Stimulated activated CD8-positive, alpha-beta memory T cell treated with anti-CD3 and anti-CD28 coated beads, Interleukin-12 subunit alpha, Interleukin-12 subunit beta, amount 100 ng/mL, for 4 hours (primary cell): ENCODE measurements at places on chromosomes 4 and X.

DNA sequence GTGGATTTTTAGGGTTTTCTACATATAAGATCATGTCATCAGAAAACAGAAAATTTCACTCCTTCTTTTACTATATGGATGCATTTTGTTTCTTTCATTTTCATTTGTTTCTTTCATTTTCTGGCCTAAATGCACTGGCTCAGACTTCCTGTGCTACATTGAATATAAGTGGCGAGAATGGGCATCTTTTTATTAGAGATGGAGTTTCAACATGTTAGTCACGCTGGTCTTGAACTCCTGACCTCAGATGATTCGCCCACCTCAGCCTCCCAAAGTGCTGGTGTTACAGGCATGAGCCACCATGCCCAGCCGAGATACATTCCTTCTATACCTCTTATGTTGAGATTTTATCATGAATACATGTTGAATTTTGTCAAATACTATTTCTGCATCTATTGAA, 61.8 kb downstream of the BRWD3 start:
- DNase-seq: no peak

- DNase-seq: no peak
Observed at GRCh38 chr4:26323821-26324220, 3.0 kb downstream of the RBPJ start.

- DNase-seq: no peak
Observed at GRCh38 chr4:155496294-155496626, 119.5 kb upstream of the MAP9 start.

- no peak for DNase-seq
Observed at GRCh38 chr4:54696649-54697048, 38.9 kb downstream of the KIT start.

DNA sequence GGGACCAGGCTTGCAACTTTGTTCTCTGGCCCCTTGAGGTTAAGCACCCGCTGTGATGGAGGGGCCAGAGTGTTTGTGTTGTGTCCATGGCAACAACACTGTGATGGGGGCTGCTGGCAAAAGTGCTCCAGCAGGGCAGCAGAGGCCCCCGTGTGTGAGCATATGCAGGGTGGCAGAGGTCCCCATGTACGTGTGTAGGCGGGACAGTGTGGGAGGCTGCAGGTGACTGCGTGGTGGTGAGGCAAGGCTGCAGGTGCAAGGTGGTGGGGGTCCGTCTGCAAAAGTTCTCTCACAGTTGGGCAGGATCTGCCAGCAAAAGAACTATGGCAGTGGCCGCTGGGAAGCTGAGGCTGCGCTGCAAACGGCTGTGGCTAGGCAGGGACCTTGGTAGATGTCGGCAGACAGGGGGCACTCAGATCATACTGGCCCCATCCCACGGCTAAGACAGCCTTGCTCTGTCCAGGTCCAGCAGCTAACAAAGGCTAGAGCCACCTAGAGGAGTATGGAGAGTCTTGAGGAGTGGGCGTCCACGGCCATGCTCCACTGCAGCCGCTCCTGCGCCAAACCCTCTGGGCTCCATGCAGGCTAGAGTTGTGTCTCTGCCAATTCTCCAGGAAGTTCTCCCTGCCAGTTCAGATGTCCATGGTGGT, 46.8 kb upstream of the PASD1 start:
- no peak for DNase-seq

GRCh38 chr4:13325744-13326143, 158.4 kb downstream of the RAB28 start:
- no peak for DNase-seq

DNA sequence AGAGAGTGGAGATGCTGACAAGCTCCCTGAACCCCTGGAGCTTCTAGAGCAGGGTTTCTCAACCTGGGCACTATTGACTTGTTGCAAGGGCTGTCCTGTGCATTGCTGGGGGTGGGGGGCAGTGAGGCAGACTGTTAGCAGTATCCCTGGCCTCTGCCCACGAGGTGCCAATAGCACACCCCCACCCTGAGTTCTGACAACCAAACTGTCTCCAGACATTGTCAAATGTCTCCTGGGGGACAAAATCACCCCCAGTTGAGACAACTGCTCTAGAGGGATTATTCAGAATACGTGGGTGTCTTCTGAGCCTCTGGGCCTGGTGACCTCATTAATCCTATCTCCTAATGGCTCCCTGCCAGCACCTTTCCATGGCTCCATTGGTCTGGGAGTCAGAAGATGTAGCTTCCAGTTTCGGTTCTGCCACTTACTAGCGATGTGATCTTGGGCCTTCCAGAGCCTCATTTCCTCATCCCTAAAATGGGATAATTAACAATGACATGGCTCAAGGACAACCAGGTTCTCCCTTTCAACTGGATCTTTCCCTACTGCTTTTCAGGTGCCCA, 17.6 kb upstream of the PJA1 start:
- DNase-seq: no peak

DNA sequence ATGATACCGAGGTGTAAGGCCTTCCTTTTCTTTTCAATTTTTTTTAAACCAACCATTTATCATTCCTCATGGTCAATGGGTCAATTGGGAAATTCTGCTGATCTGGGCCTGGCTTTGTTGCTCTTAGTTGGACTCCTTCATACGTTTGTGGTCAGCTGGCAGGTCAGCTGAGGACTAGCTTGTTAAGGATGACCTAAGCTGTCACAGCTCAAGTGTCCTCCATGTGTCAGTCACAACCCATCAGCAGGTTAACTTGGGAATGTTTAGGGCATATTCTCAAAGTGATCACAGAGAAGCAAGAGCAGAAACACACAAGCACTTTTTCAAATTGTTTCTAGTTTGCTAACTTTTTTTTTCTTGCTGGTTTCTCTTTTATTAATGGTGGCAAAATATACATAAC, 117.4 kb upstream of the MAB21L2 start:
- no peak for DNase-seq

DNA sequence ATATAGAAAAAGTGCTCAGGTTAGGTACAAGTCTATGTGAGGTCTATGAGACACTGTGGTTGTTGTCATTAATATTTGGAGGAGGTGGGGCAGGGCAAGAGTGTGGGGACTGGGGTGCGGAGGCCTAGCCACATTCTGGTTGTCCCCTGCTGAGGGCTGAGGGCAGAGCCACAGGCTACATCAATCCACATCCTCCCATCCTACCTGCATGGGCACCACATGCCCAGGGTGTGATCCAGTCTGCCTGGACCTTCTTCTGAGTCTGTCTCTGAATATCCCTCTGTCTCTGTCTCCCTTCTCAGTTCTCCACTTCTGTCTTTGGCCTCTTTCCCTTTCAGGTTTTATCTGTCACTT, 1.2 kb upstream of the GATA1 start:
- no peak for DNase-seq

DNA sequence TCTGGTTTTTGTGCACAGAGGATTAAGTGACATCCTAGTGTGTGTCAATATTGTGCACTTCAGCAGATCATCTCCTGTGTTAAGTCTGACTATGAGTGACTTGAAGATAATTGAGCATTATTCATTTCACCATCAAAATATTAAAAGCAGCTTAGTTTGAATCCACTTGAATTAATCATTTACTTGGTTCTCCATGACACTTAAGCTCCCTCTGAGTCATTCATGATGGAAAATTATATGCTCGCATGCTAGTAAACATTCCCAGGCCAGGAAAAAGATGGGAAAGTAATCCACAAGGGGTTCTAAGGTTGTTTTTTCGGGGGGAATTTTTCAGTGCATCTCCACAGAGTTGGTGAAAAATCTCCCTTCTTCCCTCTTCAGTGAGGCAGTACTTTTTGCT, 97.2 kb upstream of the EOLA2 start:
- DNase-seq: no peak

GRCh38 chr4:160546201-160546600, 1443.3 kb downstream of the RAPGEF2 start:
- no peak for DNase-seq

GRCh38 chrX:23327104-23327503, 7.5 kb upstream of the PTCHD1 start:
- no peak for DNase-seq

GRCh38 chr4:82594456-82594855, 32.7 kb upstream of the TMEM150C start:
- DNase-seq: no peak

DNA sequence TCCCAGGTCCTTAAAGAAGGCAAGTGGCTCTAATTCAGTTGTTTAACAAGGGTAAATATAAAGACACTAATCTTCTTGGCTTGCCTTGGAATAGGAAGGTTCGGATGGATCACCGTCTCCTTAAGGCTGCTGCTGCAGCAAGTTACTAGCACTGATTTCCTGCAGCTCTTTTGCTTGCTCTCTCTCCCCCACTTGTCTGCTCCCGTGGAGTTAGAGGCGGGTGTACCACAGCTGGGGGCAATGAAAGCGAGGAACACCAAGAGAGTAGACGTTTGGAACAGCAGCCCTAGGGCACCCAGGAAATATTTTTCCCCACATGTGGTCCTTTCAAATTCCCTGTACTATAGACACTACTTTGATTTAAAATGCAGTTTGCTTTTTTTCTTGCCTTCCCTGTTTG, 202.2 kb downstream of the SH2D1A start:
- no peak for DNase-seq

- no peak for DNase-seq
Observed at GRCh38 chr4:5791654-5792053, 80.7 kb downstream of the EVC start.

DNA sequence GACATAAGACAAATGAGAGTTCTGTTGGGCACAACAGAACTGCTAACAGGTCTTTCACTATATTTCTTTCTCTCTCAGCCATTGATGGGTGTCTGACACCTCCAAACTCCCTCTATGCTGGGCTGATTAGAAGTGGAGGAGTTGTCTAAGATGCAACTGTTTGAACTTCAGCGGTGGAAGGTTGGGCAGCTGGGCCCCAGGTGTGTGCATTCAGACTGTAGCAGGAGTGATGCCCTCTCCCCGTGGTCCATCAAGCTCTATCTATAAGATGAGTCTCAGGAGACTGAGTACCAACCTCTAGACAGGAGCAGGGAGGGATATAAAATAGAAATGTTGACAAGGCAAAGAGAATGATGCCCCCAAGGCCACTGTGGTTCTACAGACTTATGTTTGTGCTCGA, 28.2 kb upstream of the CHRNA9 start:
- no peak for DNase-seq

DNA sequence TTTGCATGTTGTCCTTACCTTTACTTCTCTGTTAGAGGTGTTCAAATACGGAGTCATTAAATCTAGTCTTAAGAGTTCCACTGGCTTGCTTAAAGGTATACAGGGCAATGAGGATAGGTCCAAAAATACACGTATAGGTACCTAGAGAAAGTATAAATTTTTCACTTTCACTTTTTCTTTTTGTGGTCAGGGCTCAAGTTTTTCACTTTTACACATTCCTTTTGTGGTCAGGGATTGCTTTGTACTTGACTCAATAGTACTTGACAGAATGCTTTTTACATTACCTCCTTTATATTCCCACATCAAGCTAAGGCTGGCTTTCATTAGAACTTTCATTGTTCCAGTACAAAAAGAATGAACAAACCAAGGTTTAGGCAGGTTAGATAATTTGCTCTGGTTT, 21.7 kb downstream of the TMEM184C start:
- DNase-seq: no peak

- no peak for DNase-seq
Observed at GRCh38 chr4:113468165-113469022, 293.1 kb downstream of the CAMK2D start.

- DNase-seq: no peak
Observed at GRCh38 chr4:76250962-76251361, 559 bp upstream of the FAM47E start.

DNA sequence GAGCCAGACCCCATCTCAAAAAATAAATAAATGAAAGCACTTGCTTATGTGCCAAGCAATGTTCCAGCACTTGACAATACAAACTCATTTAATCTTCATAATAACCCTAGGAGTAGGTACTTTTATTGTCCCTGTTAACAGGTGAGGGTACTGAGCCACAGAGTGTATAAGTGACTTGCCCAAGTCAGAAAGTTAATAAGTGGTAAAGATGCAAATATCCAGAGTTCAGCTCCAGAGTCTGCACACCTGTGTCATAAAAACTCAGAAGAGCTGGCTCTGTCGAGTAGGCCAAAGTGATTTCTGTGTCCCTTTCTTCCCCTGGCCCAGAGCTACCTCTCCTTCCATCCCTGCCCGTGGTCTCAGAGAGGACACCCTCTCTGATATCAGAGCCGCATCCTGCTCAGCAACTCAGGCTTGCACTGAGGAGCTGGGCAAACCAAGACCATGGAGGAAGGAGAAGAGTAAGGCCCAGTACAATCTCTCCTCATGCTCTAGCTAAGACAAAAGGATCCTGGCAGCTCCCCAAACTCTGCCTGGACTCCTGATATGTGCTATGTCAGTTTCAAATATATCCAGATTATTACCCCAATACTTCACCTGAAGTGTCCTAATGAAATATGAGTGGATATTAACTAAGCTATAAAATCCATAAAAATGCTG, 136.3 kb downstream of the HS6ST2 start:
- DNase-seq: no peak

DNA sequence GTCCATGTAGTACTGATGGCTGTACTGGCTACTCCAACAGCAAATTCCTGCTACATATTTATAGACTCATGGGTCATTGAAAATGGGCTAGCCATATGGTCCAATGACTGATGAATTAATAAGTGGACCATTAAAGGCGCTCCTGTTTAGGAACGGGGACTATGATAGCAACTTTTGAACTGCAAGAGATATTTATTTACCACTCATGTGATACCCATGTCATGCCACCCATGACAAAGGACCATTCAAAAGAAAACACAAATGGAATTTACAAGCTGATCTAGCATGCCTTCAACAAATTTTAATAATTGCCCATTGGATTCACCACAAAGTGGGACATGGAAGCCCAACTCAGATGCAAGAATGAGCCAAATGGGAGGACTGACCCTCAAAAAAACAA, 240.0 kb upstream of the GALNTL6 start:
- no peak for DNase-seq

DNA sequence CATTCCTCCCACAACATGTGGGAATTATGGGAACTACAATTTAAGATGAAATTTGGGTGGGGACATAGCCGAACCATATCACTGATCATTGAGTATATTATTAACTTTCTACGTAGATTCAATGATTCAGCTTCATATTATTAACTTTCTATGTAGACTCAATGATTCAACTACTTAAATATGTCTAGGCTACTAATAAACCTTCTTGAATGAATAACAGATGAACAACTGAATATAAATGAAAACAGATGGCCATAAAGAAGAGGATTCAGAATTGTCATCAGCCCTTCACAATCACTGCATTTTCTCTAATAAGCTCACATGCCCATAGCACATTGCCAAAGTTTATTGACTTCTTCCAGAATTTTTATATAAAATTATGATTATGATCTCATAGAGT, 57.0 kb downstream of the CEP44 start:
- DNase-seq: no peak

DNA sequence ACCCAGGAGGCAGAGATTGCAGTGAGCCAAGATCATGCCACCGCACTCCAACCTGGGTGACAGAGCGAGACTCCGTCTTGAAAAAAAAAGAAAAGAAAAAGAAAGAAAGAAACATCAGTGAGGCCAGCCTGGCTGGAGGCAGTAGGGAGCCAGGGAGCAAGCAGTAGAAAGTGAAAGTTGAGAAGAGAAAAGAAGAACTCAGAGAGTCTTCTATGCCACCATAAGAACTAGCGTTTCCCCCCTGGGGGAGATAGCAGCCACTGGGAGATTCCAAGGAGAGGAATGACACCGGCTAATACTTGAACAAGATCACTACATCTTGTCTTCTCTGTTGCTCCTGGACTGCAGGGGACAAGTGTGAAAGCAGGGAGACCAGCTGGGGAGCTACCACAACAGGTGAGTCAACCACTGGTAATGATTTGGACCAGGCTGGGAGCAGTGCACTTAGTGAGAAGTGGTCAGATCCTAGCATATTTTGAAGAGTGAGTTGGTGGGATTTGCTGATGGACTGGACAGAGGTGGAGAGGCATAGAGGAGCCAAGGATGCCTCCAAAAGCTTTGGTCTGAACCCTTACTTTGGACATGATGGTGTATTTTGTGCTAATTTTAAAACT, 33.4 kb downstream of the SLC2A9 start:
- DNase-seq: no peak
